ENCODE measurements at places on chromosomes 1 and 21.
A peak's percentile ranks its signal among the peaks of the same experiment; 100 is the strongest.

DNA sequence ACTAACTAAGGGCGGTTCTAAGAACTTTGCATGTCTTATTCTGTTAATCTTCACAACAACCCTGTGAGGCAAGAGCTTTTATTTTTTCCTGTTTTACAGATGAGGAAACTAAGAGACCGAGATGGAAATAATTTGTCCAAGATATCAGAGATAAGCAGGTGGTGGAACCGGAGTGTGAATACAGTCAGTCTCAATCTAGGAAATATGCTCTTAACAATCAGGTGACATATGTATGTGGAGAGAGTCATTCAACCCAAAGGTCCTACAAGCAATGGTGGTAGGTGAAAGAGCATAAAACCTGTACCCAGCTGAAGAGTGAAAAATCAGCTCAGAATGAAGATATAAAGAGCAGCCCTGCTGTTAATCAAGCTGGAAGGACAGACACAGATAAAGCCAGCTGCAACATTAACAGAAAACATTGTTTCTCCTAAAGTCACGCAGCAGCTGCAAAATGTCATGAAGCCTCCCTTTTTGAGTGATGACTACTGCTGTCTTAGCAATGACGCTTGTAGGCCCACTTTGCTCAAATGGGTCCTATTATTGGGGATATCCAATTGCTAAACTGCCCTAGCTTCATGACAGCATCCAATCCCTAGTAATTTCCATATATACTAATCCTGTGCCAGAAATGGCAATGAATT, 30.5 kb upstream of the FCAMR start:
- DNase-seq: no peak

GRCh38 chr1:91564888-91565701, 64.4 kb downstream of the CDC7 start:
- no peak for DNase-seq

DNA sequence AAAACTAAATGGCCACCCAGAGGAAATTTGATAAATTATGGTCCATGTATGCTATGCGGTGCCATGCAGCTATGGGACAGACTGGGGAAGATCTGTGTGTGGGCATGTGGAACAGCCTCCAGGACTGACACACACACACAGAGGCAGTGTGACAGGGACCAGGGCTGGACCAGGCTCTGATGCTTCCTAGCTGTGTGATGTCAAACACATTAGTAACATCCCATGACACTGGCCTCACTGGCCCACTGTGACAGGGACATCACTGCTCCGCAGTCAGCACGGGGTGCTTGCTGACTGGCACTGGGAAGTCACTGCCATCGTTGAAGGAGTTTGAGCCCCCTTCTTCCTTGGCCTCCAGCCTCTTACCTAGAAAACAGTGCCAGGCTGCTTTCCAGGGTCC, 13.9 kb downstream of the RAP1GAP start:
- DNase-seq: no peak

DNA sequence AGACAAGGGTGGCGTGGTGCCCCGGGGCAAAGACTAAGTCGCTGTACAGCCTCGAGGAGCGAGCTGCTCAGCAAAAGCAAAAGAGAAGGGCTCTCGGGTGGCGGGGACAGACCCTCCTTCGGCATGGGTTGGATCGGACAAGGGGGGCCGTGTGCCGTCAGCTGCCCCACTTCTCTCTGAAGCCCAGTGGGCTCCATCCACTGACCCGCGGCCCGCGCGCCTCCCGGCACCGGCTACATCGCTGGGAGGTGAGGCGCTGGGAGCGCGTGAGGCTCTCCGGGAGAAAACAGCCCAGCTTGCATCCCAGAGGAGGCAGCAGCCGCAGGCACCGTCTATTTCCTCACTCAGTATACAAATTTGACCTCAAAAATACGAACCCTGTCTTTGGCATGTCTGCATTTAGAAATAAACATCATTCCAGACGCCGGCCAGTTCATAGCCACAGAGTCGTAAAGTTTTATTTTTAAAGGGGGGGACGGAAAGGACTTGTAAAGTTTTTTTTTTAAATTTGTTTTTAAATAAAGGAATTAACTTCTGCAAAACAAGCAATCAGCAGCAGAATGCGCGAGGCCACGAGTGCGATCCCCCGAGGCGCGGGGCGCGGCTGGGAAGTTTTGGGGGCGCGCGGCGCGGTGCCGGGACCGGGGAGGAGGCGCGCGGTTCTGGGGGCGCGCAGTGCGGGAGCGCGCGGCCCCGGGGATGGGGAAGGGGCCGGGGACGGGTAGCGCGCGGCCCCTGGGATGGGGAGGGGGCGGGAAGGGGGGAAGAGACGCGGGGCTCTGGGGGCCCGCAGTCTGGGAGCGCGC, 689 bp upstream of the GPR137B start:
- DNase-seq: no peak

GRCh38 chr1:194288238-194288637, 1101.8 kb upstream of the B3GALT2 start:
- DNase-seq: no peak

- DNase-seq: no peak
Observed at GRCh38 chr21:29264721-29265120, 34.0 kb upstream of the BACH1 start.

DNA sequence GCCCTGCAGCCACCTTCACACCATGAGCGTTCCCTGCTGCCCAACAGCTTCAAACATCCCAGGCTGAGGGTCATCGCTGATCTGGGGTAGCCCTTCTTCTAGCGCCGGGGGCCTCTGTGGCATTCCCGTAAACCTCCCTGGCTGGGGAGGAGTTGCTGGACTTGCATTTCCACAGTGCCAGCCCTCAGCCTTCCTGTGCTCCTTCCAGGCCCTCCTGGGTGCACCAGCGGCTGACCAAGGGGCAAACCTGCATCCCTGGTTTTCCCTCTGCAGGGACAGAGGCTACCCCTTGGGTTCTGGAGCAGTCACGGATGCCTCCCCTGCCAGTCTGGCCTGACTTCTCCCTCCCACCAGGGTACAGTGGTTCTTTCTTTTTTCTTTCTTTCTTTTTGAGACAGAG, 218.7 kb upstream of the TMEM51 start:
- no peak for DNase-seq

- peak; percentile 27 for DNase-seq
Observed at GRCh38 chr1:234980645-234981396, 147.8 kb downstream of the TOMM20 start.

GRCh38 chr1:97013941-97014340, 292.4 kb downstream of the PTBP2 start:
- DNase-seq: no peak

DNA sequence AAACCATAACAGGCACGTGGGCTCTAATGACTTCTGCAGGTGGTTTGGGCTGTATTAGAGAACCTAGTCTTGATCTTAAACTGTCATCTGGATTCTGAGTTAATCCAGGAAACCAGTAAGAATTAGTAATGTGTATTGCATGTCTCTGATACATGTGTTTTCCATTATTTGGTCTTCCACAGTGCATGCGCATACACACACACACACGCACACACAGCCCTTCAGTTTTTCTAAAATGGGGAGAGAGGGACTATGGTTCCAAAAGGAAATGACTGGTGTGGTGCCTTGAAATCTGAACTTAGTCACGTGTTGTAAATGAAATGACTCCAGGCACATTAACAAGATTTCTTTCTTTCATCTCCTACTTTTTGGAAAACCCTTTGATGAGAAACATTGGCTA, 67.6 kb downstream of the OLFML2B start:
- DNase-seq: no peak

DNA sequence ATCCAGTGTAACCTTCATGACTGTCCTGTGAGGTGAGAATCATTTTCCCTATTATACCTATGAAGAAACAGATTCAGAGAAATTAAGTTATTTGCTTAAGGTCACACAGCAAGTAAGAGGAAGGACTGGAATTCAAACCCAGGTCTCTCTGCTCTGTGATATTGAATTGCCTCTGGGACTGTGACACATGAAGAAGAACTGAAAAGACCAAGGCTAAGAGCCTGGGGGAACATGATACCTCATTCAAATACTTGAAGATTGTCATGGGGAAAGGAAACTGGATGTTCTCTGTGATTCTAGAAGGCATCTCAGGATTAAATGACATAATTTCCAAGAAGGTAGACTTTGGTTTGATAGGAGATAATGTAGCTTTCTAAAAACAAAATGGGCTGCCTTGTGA, 3.6 kb downstream of the WDTC1 start:
- no peak for DNase-seq

GRCh38 chr21:44846485-44847260, 26.8 kb downstream of the PTTG1IP start:
- no peak for DNase-seq

- no peak for DNase-seq
Observed at GRCh38 chr1:167439301-167439988, 78.9 kb downstream of the CD247 start.

DNA sequence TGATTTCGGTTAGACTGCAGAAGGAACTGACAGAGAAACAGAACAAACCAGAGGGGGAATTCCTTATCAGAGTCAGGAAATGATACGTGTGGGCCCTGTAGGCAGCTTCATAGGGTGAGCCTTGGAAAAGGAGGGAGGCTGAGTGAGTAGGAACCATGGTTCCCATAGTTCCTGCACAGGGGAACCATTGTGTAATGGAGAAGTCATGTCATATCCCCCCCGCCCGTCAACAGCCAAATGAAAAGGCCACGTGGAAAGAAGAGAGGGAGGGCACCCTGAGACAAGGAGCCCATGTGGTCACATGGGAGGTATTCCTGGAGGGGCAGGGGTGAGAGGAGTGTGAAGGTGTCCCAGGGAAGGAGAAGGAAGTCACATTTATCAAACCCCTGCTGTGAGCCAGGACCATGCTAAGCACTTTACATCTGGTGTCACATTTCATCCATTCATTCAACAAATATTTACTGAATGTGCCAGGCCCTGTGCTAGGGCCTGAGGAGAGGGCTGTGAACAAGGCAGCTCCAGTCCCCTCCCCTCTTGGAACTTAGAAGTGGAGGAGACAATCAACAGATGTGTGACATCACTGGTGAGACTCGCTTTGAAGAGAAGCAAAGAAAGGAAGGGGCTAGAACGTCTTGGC, 15.7 kb upstream of the FGR start:
- DNase-seq: no peak

DNA sequence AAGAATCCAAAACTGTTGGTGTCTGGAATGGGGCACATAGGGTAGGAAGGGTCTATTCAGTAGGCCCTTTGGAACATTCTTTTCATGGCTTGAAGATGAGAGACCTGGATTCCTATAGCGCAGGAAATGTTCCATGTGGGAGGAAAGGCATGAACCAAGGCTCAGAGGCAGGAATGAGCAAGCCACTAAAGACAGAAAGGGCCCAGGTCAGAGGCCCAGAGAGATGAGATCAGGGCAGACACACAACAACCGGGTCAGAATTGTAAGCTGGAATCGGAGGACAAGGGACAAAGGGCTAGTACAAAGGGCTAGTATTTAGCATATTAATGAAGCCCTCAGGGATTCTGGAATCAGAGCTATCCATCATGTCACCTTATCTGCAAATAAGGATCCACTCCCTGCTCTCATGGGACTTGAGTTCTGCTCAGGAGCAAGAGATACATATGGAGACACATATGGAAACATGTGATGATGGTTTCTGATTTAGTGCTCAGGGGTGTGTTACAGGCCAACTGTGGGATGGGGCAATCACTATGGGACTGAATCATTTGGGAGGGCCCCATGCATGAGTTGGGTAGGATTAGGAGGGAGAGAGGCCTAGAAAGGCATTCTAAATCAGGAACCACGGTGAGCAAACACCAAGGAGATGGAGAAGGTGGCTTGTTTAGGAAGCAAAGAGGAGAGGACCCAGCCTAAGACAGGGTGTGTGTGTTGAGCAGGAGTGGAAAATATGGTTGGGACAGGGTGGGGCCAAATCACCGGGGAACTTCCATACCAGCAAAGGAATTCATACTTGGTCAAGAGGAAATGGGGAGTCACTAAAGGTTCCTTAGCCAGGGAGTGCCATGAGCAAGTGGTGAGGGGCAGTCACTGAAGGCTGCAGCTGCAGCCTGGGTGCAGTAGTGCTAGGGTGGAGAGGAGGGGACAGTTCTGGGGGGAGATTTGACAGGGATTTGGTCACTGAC, 8.6 kb downstream of the NECTIN4 start:
- no peak for DNase-seq

- DNase-seq: no peak
Observed at GRCh38 chr1:185427776-185428175, 110.7 kb upstream of the IVNS1ABP start.

Measured in activated CD4-positive, CD25-positive, alpha-beta regulatory T cell (primary cell).